ENCODE measurements at places on chromosomes 2 and 18.

GRCh38 chr2:11145350-11145749, 9.9 kb upstream of the SLC66A3 start:
- DNase-seq: no peak

DNA sequence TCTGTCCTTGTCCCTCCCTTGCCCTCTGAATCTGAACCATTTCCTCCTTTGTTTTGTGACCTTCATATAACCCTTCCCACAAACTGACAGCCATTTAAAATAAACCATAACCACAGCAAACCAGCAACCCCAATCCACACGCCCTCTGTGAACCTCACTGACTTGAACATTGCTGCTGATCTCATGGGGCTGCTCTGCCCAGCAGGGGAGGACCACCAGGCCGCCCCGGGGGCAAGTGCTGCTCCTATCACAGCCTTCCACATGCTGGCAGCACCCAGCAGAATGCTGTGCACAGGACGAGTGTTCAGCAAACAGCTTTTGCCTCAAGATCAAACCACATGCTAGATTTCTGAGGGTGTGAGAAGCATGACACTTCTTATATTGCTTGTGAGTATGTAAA, 73.9 kb upstream of the UXS1 start:
- no peak for DNase-seq

DNA sequence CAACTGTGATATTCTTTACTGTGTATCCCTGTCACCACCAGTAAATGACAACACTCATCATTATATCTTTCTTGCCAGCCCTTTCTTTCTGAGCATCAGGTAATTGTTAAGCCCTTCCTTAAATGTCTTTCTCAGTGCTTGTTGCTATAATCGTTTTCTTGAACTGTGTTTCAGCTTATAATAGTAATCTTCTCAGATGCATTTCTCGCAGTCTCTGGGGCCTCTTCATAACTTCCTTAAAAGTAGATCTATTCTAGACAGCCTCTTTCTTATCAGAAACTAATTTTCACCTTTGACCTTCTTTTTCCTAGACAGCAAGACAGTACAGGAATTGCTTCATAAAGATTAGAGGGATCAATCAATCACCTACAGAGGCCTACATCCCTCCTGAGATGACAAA, 648.1 kb downstream of the CPS1 start:
- DNase-seq: no peak

- DNase-seq: no peak
Observed at GRCh38 chr2:129443865-129444739, 535.4 kb upstream of the RAB6C start.

GRCh38 chr2:108998911-108999310, 9.9 kb upstream of the EDAR start:
- no peak for DNase-seq

GRCh38 chr18:74579496-74580065, 18.1 kb upstream of the ZNF407 start:
- no peak for DNase-seq

DNA sequence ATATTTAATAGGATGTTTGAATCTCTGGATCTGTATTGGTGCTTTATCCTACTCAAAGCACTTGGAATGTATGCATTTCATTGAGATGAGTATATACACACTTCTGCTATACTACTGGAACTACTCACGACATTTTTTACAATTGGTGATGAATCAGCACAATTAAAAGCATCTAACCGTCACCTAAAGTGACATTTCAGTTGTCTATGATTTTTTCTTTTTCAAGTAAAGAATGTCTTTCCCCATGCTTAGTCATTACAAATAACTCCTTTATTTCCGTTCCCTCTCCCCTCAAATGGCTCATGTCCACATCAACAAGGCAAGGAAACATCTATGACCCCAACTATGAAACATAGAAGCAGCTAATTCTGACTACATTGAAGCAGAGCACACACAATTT, 77.3 kb downstream of the CLIP4 start:
- DNase-seq: no peak

DNA sequence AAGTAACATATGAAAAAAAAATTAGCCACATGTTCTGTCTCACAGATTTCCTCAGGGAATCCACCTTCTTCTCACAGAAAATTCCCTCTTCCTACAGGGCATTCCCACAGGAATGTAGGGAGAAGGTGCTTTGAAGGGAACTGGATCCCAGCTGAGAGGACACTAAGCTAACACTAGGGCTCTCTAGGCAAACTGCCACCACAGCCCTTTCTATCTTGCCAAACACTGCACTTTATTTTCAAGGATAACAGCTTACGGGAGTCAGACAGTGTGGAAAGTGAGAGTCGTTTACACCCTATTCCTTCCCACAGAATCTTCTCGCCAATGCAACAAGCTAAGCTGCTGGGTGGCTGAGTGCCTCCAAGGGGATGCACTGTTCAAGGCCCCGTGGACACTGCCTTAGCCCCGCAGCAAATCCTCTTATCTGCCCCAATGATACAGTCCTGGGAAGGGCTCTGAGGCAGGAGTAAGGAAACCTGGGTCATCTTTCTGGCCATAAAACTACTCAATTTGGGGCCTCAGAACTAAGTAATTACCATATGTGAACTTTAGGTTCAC, 76.9 kb downstream of the CCDC93 start:
- DNase-seq: no peak

DNA sequence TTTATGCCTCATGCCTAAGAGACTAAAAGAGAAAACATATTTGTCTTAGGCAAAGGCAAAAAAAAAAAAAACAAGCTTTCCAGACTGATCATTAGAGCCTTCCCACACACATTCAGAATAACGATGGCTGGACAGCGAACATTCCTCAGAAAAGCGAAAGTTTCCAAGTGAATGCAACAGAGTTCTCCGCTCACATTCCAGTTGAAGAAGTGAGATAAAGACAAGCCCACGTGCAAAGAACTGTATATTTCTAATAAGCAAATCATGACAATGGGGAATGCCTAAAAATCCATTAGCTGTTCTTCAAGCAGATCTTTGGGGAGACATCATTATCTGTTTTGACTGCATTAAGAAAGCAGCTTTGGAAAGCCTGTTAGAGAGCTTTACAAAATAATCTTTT, 347.9 kb downstream of the METTL4 start:
- DNase-seq: no peak

DNA sequence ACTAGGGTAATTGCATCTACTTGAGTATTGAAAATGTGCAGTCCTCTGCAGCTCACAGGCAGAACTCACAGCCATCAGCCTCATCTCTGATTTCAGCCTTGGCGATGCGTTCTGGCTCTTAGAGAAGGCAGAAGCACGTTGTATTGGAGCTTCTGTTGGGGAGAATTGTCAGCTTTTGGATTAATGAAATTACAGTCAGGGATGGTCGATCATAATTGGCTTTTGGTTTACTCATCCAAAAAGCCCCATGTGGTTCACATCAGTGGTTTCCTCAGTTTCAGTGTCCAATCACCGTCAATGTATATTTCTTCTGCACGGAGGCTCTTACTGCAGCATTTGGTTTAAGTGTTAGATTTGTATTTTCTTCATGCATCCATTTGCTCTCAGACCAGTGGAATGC, 218.5 kb upstream of the SOX11 start:
- DNase-seq: no peak

GRCh38 chr18:75107931-75108276, 101.0 kb downstream of the PTGR3 start:
- no peak for DNase-seq

DNA sequence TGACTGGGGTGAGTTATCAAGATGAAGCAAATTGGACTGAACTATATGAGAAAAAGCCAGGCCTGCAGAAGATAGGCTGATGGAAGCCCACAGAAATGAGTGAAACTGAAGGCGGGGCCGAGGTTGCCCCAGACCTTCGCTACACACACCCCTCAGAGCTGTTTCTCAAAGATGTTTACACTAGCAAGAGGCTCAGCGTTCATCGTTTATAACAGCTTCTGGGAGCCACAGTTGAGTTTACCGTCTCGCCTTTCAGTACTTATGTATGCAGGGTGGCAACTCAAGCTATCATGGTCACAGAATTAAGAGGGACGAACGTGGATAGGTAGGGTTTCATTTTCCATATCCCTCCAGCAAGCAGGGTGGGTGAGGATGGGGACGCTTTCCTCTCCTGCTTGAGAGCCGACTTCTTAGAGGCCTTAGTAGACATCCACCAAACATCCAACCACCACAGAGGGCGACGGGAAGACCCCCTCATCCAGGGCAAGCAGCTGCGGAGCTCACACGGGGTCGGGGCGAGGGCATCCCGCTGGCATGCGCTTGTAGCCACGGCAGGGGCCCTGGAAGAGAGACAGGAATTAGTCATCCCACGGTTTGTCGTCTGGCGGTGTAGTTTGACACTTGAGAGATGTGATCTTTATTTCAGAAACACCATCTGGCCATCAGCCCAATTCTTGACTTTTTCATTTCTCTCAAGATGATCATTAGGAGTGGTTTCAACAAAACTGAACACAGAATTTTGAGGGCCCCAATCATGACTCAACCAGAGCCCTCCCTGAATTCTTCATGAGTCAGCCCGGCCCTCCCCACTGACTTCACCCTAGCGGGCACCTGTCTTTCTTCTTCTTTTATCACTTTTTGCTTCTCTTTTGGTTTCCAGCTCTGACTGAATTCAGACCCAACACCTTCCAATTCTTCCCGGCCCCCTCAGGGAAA, 109.1 kb upstream of the CTDP1 start:
- no peak for DNase-seq

DNA sequence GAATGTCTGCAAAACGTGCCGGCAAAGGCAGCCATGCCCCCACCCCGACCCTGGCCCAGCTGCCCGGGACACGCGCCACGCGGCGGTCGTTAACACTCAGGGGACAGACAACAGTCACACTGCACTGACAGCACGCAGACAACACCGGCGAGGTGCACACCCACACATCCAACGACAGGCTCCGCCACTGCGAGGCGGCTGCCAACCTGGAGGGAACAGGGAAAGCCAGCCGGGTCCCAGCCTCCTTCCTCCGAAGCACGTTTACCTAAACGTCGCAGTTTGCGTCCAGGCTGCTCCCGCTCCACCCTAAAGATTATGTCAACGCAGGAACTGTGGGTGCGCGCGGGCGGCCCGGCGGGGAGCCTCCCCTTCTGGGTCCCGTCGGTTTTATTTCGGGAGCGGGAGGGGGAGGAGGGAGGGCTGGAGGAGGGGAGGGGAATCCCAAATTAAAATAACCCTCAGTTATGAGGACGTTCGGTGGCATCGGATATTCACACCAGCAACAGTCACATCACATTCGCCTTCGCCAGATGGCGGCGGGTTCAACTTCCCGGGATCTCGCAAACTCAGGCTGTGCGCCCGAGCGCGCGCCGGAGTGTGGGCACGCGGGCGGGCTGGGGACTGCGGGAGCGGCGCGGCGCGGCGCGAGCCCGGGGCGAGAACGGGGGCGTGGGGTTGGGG, 644 bp downstream of the PTGR3 start:
- DNase-seq: peak; percentile 34

GRCh38 chr2:48753228-48753627, 2.3 kb downstream of the LHCGR start:
- DNase-seq: no peak

DNA sequence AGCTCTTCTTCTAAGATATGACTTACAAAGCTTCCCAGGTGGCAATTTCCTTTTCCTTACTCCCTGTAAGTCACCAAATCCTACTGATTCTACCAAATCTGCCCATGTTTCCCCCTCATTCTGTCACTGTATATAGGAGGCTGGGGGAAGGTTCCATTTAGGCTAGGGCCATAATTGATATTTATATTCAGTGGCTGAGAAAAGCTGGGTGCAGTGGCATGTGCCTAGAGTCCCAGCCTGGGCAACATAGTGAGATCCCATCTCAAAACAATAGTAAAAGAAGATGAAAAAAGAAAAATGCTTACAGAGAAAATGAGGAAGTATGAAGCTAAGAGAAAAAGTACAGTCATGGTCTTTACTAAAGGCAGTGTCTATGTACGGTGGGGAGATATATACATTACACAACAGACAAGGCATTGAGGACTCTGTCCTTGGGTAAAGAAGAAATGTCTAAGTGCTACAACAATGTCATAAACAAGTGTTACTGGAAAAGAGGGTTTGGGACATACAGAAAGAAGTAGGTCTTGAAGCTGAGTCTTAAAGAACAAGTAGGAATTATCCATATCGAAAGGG, 4.8 kb downstream of the CWC22 start:
- no peak for DNase-seq

DNA sequence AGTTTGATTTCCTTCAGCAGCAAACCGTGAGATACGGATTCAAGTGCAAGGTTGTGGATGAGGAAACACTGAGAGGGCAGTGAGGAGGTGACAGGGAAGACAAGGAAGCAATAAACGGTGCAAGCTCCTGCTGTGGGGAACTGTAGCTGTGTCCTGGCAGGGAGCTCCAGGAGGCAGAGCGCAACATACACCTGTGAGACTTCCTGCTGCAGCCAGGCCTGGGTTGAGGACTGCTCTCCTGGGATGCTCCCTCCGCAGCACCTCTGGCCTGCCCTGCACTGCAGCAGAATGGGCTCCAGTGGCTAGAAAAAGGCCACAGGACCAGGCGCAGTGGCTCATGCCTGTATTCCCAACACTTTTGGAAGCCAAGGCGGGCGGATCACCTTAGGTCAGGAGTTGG, 85.5 kb downstream of the MRO start:
- no peak for DNase-seq

DNA sequence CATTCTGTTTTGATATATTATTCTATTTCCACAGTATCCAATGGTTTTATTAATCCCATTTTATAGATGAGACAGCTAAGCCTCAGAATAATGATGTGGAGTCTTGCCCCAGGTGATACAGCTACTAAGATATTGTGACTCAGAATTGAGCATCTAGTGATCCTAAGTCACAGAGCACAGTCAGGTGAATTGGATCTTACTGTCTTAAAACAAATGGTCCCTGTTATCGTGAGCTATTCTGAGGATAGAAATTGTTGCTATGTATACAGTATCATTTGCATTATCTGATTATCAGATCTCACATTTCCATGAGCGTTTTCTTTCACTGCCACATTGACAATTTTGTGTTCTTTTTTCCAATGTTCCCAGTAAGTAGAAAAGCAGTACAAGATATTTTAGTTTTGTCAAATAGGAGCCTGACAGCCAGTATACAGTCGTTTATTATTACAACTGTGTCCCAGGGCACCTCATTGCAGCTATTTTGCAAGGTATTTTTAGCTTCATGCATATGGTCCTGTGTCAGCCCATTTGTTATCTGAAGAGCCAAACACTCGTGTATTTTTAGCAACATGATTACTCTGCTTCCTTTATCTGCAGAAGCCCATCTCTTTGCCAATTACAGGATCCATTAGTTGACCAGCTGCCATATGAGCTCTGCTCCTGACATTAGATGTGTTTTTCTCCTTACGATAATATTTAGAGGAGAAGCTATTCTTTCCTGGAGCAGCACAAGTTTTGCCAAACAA, 25.1 kb upstream of the SGPP2 start:
- no peak for DNase-seq

DNA sequence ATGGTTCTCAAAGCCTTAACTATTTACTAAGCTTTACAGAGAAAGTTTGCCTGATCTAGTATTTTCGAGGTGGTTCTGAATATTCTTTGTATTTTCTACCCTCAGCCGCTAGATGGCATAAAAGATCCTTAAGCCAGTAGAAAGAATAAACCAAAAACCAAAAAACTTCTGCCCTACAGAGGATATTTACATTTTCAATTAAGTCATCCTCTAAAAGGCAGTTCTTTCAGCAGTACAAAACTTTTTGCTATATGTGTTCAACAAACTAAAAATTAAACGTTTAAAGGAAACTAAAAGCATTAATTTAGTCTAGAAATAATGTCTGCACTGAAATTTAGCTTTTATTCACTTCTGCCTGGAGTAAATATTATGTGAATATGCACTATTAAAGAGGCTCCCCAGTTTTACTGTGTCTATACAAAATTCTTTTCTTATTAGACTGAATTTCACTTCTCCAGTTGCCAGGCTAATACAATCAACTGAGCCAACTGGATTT, 297.5 kb downstream of the PIEZO2 start:
- no peak for DNase-seq

GRCh38 chr2:26058390-26058789, 24.5 kb downstream of the RAB10 start:
- DNase-seq: no peak

- no peak for DNase-seq
Observed at GRCh38 chr18:7514796-7515440, 52.2 kb upstream of the PTPRM start.
